CD8-positive, alpha-beta memory T cell (primary cell): ENCODE measurements at places on chromosomes 7 and 10.

- no peaks in the 10 kb centered on the region for H3K36me3 ChIP-seq
- no peak overlapping the region for H3K27ac ChIP-seq
- peaks cover 32% of the 10 kb centered on the region for H3K4me1 ChIP-seq
- peak overlapping the region; percentile 75 for H3K4me3 ChIP-seq
- no peak for DNase-seq
Measured at GRCh38 chr10:16436367-16436757, 448 bp upstream of the PTER start.

DNA sequence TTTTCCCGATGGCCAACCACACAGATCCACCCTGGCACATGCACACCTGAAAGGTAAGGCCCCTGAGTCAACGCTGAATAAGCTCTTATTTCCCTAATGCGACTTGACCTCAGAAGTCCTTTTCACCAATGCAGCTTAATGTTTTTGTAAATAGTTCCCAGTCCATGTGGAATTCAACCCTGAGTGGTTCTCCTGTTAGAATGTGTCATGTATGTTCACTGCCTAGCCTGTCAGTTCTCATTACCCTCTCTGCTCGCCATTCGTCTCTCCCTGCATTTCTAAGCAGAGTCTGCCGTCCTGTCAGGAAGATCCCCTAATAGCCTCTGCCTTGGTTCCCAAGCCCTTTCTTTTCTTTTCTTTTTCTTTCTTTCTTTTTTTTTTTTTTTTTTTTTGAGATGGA lies 392.6 kb upstream of the SHH start:
- H3K27ac ChIP-seq, result no peak overlapping the region
- DNase-seq, result no peak
- H3K4me1 ChIP-seq, result no peaks in the 10 kb centered on the region
- no peak overlapping the region for H3K4me3 ChIP-seq

DNA sequence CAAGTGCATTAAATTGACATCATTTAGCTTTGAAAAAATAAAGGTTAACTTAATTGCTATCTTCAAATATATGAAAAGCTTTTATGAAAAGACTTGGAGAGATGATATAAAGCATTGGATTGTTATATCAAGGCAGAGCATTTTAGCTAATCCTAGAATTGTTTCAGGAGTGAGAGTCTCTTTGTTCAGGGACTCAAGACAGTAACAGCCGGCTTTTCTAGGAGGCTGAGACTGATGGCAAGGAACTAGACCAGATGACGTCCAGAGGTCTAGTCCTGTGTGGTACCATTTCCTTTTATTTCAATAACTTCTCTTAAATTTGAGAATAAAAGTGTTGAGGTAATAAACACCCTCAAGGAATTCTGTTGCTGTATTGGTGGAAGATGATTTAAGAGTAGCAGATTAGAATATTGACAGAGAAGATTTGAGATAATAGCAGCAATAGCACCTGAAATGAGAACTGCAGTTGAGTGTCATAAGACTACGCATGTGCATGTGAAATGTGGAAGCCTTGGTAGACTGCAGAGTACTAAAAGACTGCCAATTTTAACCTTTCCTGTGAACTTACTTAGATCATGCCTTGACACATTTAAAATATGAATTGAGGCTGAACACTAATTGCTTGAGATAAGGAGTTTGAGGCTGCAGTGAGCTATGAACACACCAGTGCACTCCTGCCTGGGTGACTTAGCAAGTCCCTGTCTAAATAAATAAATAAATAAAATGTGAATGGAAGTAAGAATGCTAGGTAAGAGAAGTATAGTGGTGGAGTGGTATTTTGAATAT lies 79.6 kb downstream of the ZNRF2 start:
- no peak overlapping the region for H3K4me3 ChIP-seq
- H3K27ac ChIP-seq, result no peak overlapping the region
- no peaks in the 10 kb centered on the region for H3K27me3 ChIP-seq
- H3K36me3 ChIP-seq, result no peaks in the 10 kb centered on the region
- no peak for DNase-seq
- H3K4me1 ChIP-seq, result no peaks in the 10 kb centered on the region

GRCh38 chr10:79013406-79013987 lies 55.3 kb upstream of the ZMIZ1 start:
- H3K36me3 ChIP-seq, result no peaks in the 10 kb centered on the region
- H3K27ac ChIP-seq, result no peak overlapping the region
- H3K4me1 ChIP-seq, result no peaks in the 10 kb centered on the region
- H3K27me3 ChIP-seq, result no peaks in the 10 kb centered on the region

GRCh38 chr7:12403287-12404181 lies at the start of gene VWDE:
Gene VWDE, minus strand, starts transcription at chr7:12403865. Its CDS starts 149 bp downstream, at chr7:12403716.
- no peaks in the 10 kb centered on the region for H3K4me1 ChIP-seq
- no peaks in the 10 kb centered on the region for H3K27me3 ChIP-seq
- DNase-seq, result peak; percentile 15
- no peaks in the 10 kb centered on the region for H3K36me3 ChIP-seq
- H3K27ac ChIP-seq, result peak within 1 kb of the TSS; percentile 72

DNA sequence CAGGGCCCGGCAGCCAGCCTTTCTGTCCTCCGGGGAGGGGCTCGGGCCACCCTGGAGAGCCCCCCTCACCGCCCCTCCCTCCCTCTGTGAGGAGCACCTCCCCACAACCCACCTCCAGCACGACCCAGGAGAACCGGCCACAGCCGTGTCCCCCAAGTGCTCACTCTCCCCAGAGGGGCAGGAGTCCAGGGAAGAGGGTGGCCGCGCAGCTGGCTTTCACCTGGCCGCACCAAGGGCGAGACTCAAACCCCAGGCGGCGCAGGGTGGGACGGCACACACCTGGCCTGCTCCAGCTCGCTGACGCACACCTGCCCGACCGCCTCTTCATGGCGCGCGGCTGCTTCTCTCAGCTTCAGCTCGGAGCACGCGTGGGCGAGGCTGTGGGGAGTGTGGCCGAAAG lies 73.4 kb downstream of the CFAP46 start:
- no peaks in the 10 kb centered on the region for H3K4me1 ChIP-seq
- no peaks in the 10 kb centered on the region for H3K36me3 ChIP-seq
- no peak overlapping the region for H3K27ac ChIP-seq
- H3K27me3 ChIP-seq, result no peaks in the 10 kb centered on the region
- no peak for DNase-seq

- peaks cover 13% of the 10 kb centered on the region for H3K36me3 ChIP-seq
- no peak for DNase-seq
- no peaks in the 10 kb centered on the region for H3K27me3 ChIP-seq
- no peak overlapping the region for H3K27ac ChIP-seq
Measured at GRCh38 chr7:135194494-135195095, 16.7 kb downstream of the WDR91 start.

GRCh38 chr7:88500131-88500530 lies 193.4 kb upstream of the STEAP4 start:
- no peak overlapping the region for H3K27ac ChIP-seq
- no peak for DNase-seq
- H3K4me1 ChIP-seq, result no peaks in the 10 kb centered on the region

DNA sequence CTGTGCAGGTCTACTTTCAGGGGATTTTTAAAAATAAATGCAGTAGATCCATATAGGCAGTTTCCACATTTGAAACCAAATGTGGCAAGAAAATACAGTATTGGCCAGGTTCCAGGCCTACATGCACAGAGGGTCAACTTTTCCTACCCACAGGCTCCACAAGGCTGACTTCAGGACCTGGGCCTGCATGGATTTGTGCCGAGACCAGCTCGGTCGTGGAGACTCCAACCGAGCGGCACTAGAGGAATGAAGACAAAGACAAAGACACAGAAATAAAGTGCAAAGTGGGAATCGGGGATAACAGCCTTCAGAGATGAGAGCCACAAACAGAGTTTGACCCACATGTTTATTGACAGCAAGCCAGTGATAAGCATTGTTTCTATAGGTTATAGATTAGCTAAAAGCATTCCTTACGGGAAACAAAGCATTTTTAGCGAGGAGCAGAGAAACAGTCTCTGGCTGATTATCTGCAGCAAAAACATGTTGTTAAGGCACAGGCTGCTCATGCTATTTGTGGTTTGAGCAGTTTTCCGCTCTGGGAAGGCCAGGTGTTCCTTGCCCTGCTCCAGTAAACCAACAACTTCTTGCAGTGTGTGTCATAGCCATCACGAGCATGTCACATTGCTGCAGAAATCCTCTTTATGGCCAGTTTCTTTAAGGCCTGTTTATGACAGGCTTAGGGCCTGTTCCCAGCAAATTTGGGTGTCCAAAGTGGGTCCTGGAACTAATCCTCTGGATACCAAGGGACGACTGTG lies 52.6 kb downstream of the ZNF37A start:
- no peak overlapping the region for H3K27ac ChIP-seq
- no peaks in the 10 kb centered on the region for H3K27me3 ChIP-seq
- H3K4me3 ChIP-seq, result no peak overlapping the region
- no peaks in the 10 kb centered on the region for H3K4me1 ChIP-seq

- DNase-seq, result no peak
- no peak overlapping the region for H3K27ac ChIP-seq
- no peaks in the 10 kb centered on the region for H3K4me1 ChIP-seq
- no peaks in the 10 kb centered on the region for H3K27me3 ChIP-seq
- no peak overlapping the region for H3K4me3 ChIP-seq
Measured at GRCh38 chr7:114864278-114864677, 57.6 kb upstream of the MDFIC start.

DNA sequence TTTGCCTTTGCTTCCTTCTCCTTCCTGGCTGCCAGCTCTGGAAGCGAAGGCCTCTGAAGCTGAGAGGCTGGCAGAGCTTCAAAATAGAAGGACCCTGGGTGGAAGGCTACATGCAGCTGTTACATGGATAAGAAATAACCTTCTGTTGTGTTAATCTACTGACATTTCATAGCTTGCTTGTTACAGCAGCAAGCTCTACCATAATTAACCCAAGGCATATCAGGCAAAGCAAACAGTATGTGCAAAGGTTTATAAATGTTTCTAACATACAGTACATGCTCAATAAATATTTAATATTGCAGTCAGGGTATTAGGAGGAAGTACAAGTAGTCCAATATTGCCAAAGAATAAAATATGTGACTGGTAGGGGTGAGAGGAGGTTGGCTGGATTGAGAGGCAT lies 55.6 kb upstream of the MKLN1 start:
- H3K27ac ChIP-seq, result no peak overlapping the region
- H3K36me3 ChIP-seq, result no peaks in the 10 kb centered on the region
- H3K4me1 ChIP-seq, result no peaks in the 10 kb centered on the region

GRCh38 chr7:133386205-133386604 lies 133.3 kb downstream of the EXOC4 start:
- no peak overlapping the region for H3K27ac ChIP-seq
- DNase-seq, result no peak
- no peaks in the 10 kb centered on the region for H3K27me3 ChIP-seq
- no peaks in the 10 kb centered on the region for H3K4me1 ChIP-seq
- no peak overlapping the region for H3K4me3 ChIP-seq

DNA sequence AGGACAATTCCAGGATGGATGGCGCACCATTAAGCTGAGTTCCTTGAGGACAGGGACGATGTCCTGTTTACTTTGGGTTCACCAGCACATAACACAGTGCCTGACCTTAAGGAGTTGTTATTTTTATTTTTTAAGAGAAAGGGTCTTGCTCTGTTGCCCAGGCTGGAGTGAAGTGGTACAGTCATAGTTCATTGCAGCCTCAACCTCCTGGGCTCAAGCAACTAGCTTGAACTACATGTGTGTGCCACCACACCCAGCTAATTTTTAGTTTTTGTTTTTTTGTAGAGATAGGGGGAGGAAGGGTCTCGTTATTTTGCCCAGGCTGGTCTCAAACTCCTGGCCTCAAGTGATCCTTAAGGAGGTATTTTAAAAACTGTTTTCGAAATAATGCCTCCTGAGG lies 1.7 kb upstream of the CALU start:
- H3K27me3 ChIP-seq, result no peaks in the 10 kb centered on the region
- H3K4me1 ChIP-seq, result peaks cover 27% of the 10 kb centered on the region
- H3K4me3 ChIP-seq, result no peak overlapping the region
- H3K27ac ChIP-seq, result no peak overlapping the region
- H3K36me3 ChIP-seq, result no peaks in the 10 kb centered on the region
- DNase-seq, result no peak

DNA sequence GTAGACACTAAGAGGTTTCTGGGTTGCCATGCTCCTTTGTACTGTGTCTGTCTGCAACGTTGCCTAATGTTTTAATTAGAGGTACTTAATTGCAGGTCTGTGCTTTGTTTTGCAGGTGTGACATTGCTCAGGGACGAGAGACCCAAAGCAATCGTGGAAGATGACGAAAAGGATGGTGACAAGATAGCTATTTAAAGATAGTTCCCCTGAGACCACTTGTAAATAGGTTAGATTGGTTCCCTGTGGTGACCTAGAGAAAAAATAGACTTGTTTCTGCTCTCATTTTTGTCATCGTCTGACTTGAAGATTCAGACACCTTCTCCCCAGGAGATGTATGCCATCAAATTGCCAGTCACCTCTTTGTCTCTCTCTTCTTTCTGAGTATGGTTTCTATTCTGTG lies 20.1 kb downstream of the PPP1R17 start:
- H3K27ac ChIP-seq, result no peak overlapping the region
- DNase-seq, result no peak
- H3K4me3 ChIP-seq, result no peak overlapping the region
- H3K36me3 ChIP-seq, result no peaks in the 10 kb centered on the region
- no peaks in the 10 kb centered on the region for H3K27me3 ChIP-seq

- DNase-seq, result no peak
- no peaks in the 10 kb centered on the region for H3K27me3 ChIP-seq
- no peaks in the 10 kb centered on the region for H3K36me3 ChIP-seq
- no peak overlapping the region for H3K4me3 ChIP-seq
- H3K27ac ChIP-seq, result no peak overlapping the region
Measured at GRCh38 chr7:16463520-16463919, 2.0 kb downstream of the SOSTDC1 start.

GRCh38 chr7:95996174-95996573 lies 223.8 kb downstream of the DYNC1I1 start:
- H3K27me3 ChIP-seq, result no peaks in the 10 kb centered on the region
- no peak for DNase-seq
- no peak overlapping the region for H3K4me3 ChIP-seq
- no peaks in the 10 kb centered on the region for H3K4me1 ChIP-seq
- H3K36me3 ChIP-seq, result no peaks in the 10 kb centered on the region

DNA sequence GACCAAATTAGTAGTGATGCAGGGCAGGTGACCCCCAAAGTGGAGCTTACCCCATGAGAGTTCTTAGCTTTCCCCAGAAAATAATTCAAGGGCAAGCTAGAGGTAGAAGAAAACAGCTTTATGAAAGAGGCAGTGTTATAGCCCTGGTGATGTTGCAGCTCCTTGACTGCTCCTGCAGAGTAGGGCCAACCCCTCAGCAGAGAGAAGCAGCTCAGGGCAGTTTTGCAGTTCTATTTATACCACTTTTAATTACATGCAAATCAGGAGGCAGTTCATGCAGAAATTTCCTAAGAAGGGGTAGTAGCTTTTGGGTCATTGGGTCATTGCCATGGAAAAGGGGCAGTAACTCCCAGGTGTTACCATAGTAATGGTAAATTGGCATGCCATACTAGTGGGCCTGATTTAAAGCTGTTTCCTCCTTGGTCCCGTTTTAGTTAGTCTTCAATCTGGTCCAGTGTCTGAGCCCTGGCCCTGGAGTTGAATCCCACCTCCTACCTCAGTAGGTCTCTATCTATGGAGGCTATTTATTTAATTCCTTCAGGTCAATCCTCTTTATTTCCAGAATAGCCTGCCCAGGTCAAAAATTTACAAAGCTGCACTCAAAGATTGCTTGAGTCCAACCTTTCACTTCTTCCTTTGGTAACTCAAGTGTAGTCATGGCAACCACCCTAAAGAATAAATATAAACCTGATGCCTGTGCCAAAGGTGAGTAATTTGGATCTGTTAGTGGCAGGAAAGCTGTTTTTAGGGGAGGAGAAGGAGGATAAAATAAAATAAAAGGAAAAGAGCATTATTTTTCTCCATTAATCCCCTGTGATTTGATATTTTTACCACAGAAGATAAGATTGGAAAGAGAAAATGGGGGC lies 29.5 kb downstream of the PLXDC2 start:
- no peaks in the 10 kb centered on the region for H3K27me3 ChIP-seq
- H3K27ac ChIP-seq, result no peak overlapping the region
- no peaks in the 10 kb centered on the region for H3K4me1 ChIP-seq
- H3K4me3 ChIP-seq, result no peak overlapping the region

- H3K27me3 ChIP-seq, result no peaks in the 10 kb centered on the region
- no peaks in the 10 kb centered on the region for H3K4me1 ChIP-seq
- no peaks in the 10 kb centered on the region for H3K36me3 ChIP-seq
- no peak overlapping the region for H3K4me3 ChIP-seq
- no peak for DNase-seq
Measured at GRCh38 chr10:18976696-18977251, 71.8 kb upstream of the MALRD1 start.
